ENCODE measurements at places on chromosomes 3 and 15. TPM values are rescaled to one million over a fixed set of nuclear protein-coding genes. Genes with fewer than 3 reads are reported as not detected.

Gene SLC15A2
- 16.0 TPM for polyA plus RNA-seq

Gene LIPC
- polyA plus RNA-seq, result 15.6 TPM

Gene RLBP1
- polyA plus RNA-seq, result not detected

Gene PLSCR4
- 18.3 TPM for polyA plus RNA-seq

Gene CEP152
- 14.6 TPM for polyA plus RNA-seq

Gene FSTL1
- polyA plus RNA-seq, result 519 TPM

Gene MOBP
- polyA plus RNA-seq, result 0.22 TPM

Gene GOLIM4
- 107 TPM for polyA plus RNA-seq

Gene KCNH8
- 1.8 TPM for polyA plus RNA-seq

Gene THSD4
- 30.2 TPM for polyA plus RNA-seq

Gene FAM227B
- 18.8 TPM for polyA plus RNA-seq

Gene TCTA
- 31.7 TPM for polyA plus RNA-seq

Gene SKOR1
- 0.70 TPM for polyA plus RNA-seq

Gene PCSK6
- 7.0 TPM for polyA plus RNA-seq

Gene HIGD2B
- polyA plus RNA-seq, result not detected

Gene TRPC1
- 14.4 TPM for polyA plus RNA-seq

Gene ANKRD34C
- 0.10 TPM for polyA plus RNA-seq

Gene SPINT1
- 66.7 TPM for polyA plus RNA-seq

Gene TYRO3
- 131 TPM for polyA plus RNA-seq

Data from left kidney (tissue), 8 donors.